Omental fat pad (tissue), 4 donors: ENCODE measurements at places on chromosomes 1 and 21.

DNA sequence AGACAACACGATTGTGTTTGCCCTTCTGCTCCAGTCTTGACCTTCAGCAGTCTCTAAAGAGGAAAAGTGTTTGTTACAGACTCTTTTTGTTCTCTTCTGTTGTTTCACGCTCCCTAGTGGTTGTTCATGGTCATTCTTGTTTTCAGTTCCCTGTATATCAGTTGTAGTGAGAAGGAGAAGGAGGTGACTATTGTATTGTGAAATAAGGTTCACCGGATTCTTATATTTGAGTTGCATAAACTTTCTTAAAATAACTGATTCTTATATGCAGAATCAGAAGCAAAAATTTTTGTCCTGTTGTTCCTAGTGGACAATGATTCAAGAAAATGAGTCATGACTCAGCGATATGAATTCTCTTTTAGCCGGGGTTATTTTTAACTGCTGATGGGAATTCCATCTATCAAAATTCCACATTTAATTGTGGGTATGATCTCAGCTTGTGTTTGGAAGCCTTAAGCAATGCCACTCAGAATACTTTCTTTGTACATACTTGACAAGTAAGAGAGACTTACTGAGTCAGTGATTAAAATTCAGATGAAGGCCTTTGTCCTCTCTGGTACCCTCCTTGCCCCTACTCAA, 152.2 kb downstream of the CLEC20A start:
- DNase-seq, result no peak

DNA sequence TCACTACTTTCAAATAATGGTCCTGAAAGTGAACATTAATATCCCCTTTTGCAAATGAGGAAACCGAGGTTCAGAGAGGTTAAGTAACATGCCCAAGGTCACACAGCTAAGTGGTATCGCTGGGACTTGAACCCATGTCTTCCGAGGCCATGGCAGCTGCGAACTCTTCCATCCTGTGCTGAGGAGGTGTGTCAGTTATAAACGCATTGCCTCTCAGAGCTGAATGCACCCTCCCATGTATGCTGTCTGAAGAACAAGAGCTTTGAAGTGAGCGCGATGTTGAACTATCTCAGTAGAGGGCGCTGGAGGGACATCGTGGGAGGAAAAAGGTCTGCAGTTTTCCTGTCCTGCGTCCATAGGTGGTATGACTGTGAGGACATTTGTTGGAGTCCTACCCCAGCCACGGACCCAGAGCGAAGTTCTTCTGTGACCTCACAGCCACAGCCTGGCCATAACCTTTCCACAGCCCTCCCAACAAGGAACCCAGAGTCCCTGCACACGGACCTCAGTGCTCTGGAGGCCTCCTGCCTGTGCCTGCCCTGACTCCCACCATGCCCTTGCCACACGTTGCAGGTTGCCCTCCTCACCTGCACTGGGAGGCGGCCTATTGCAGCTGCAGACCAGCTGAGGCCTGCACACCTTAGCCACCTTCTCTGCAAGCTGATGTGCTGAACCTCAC, 7.5 kb downstream of the MYOC start:
- DNase-seq, result peak; percentile 48

DNA sequence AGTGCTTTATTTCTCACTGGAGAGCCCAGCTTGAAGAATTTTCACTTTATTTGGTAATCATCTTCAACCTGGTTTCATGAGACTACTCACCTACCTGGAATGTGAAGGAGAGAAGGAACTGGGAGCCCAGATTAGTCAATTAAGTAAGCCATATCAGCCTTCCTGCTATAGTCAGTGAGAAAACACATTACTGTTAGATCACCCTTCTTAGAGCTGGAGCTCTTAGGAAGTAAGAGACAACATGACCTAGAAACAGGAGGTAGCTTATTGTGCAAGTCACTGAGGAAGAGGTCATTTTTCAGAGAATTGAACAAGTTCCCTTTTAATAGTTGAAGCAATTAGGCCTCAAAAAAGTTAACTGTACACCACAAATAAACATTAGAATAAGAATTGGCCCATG, 49.2 kb upstream of the TEKT2 start:
- DNase-seq, result no peak

DNA sequence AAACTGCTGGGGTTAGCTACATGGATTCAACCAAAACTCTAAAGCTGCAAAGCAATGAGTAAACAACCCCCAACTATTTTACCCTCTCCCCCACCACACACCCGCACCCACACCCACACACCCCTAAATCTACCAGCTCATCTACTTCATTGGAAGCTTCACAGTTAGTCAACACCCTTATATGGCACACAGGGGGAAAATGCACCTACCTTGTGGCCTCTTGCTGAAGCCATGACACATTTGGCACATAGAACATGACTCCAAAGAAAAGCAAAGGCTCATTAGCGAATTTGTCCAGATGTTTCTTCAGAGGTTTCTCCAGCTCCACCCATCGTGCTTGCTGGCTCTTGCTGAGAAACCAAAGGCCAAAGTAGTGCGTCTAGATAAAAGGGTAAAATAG, 99.8 kb downstream of the PTPN14 start:
- no peak for DNase-seq

GRCh38 chr1:151508833-151509232, 2.4 kb upstream of the CGN start:
- no peak for DNase-seq

DNA sequence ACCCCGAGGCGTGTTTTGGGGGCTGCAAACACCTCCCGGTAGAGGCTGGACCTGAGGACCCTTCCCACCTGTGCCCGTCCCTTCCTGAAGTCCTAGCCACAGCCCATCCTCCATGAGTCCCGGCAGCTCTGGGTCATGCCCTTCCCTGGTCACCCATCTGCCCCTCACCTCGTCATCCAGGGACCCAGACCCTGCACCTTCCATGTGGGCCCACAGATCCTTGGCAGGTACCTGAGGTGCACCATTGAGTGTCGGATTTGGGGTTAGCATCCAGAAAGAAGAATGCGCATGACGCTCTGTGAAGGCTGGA, 6.8 kb downstream of the RNF187 start:
- no peak for DNase-seq

- no peak for DNase-seq
Measured at GRCh38 chr1:71068325-71069240, 12.3 kb downstream of the ZRANB2 start.

GRCh38 chr1:39895731-39896480, 5.8 kb downstream of the MYCL start:
- no peak for DNase-seq

GRCh38 chr1:115430441-115431158, 92.6 kb upstream of the NGF start:
- no peak for DNase-seq

DNA sequence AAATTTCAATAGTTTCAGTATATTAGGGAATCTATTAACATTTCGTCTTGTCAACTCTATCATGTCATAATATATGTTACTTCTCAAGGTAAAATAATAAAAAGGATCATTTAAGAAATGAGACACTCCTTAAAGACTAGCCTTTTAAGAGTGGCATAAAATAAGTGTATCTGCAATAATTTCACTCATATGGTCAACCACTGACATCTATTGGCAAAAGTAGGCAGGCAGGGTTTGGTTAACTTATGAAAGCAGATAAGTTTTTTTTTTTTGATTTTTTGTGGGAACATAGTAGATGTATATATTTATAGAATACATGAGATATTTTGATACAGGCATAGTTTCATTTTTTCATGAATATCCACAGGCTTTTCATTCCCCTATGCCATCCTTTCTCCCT, 5.5 kb upstream of the RGS21 start:
- no peak for DNase-seq

DNA sequence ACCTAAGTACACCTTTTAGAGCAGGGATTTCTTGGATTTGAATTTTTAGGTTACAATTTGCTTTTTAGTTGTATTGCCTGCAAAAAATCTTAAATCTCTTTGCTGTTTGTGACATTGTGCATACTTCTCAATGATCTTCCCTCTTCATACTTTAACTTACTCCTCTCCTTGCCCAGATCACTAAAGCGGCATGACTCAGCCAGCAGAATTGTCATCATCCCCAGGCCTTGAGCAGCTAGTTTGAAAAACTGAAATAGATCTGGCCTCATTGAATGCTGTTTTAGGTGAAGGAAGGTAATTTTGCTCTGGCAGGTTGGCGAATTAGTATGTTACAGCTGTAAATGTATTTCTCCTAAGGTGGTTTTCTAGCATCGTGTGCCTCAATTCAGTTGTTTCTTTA, 145.9 kb downstream of the RYR2 start:
- no peak for DNase-seq

GRCh38 chr1:53765657-53766056, 26.7 kb upstream of the GLIS1 start:
- no peak for DNase-seq

DNA sequence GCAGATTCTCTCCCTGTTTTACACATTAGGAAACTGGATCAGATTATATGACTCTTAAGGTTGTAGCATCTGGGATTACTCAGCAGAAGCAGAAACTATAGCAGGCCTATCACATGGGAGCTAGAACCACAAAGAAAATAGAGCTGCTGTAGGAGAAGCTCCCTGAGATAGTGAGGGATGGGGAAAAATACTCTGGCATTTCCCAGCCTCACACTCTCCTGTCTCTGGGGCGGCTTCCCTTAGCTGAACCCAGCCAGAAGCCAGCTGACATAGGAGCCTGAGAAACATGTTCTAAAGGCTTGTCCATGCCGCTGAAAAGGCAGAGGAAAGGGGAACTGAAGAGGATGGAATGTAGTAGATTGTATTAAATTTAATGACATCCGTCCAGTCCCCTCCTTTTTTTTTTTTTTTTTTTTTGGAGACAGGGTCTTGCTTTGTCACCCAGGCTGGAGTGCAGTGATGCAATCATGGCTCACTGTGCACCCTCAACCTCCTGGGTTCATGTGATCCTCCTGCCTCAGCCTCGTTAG, 76.8 kb upstream of the DNAJC6 start:
- DNase-seq, result no peak
